Activated CD4-positive, alpha-beta T cell treated with anti-CD3 and anti-CD28 coated beads, Interleukin-2, amount 10 ng/mL, durations not matched to agents 7 days and 5 days (primary cell): ENCODE measurements at places on chromosomes 6 and 20.

- no peak for DNase-seq
Observed at GRCh38 chr6:170420283-170420682, 113.7 kb downstream of the FAM120B start.

- DNase-seq, result no peak
Observed at GRCh38 chr6:11869672-11870340, 91.2 kb upstream of the ADTRP start.

DNA sequence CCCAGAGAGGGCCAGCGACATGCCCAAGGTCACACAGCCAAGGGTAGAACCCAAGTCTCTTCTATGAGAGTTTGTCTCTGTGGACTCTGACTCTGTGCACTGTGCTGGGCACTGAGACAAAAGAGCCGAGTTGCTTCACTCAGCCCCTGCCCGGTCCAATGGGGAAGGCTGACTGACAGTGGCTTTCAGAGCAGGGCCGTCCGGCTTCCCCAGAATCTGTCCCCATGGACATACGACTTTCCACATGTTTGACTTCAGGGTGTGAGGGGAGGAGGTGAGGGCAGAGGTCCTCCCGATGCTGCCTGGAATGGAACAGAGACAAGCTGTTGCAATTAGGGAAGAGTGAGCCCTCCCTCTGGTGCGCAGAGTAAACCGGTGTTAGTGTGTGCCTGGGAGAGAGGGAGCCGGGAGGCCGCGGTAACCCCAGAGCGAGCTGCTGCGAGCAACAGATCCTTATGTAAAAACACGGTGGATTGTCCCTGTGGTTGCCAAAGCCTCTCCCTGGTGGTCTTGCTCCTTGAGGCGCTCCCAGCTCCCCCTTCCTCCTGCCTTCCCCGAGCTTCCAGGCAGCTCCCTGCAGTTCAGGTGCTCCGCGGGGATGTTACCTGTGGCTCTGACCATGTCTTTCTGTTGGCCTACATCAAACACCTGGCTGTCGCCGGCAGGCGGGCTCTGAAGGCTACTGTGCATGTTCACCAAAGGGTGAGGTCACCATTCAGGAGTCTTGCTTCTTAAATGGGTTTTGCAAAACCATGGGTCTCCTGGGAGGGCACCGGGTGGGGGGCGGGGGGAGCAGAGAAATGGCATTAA, 672 bp downstream of the SIRPA start:
- DNase-seq, result no peak

GRCh38 chr6:31717499-31718222, 2.5 kb downstream of the LY6G6D start:
- no peak for DNase-seq

DNA sequence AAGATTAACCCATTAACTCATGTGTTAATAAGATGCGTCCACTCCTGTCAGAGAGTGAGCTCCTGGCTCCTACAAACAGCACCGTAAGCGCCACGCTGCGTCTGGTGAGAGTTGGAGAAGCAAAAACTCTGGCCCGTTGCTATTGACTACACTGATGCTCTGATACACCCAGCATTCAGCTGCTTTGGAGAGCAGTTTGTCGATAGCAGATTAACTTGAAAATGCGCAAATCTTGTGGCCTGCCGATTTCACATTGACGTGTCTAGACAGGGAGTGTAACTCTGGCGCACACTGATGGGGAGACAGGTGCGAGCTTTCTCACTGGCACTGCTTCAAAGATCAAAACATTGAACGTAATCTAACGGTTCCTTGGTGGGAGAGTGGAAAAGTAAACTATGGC, 151.7 kb upstream of the RPS6KA2 start:
- DNase-seq, result no peak

GRCh38 chr6:8814440-8815000, 379.2 kb upstream of the SLC35B3 start:
- DNase-seq, result no peak

DNA sequence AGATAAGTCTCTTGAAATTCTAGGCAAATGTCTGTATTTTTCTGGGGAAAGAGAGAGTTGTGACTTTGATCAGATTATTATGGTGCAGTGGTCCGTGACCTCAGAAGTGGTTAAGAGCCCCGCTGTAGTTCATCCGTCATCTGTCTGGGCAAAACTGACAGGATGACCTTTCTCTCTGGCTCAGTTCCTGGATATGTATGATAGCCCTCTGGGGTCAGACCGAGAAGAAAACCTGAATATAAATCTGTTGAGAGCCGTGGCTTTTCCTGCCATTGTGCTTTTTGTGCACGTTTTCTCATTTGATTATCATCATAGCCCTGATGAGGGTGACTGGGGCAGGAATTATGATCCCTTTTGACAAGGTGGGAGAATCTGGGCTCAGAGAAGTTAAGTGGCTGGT, 26.5 kb downstream of the GHRH start:
- DNase-seq, result no peak

DNA sequence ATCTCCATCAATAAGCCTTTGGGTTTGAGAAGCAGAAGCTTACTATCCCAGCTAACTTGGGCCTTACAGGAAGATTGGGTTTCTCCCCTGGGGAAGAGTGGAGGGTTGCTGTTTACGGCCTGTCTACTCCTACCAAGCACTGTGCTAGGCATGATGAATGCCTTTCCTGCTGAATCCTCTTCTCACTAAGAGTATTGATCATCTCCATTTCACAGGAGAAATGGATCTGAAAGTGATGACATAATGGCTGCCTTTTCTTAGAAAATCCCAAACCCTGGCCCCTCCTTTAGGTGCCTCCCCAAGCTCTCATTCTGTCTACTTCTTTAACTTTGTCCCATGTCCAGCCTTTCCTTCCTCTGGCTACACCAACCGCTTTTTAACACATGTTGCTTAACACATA, 66.1 kb downstream of the TSHZ2 start:
- no peak for DNase-seq

- DNase-seq, result no peak
Observed at GRCh38 chr20:50728486-50728980, 2.8 kb upstream of the PARD6B start.

DNA sequence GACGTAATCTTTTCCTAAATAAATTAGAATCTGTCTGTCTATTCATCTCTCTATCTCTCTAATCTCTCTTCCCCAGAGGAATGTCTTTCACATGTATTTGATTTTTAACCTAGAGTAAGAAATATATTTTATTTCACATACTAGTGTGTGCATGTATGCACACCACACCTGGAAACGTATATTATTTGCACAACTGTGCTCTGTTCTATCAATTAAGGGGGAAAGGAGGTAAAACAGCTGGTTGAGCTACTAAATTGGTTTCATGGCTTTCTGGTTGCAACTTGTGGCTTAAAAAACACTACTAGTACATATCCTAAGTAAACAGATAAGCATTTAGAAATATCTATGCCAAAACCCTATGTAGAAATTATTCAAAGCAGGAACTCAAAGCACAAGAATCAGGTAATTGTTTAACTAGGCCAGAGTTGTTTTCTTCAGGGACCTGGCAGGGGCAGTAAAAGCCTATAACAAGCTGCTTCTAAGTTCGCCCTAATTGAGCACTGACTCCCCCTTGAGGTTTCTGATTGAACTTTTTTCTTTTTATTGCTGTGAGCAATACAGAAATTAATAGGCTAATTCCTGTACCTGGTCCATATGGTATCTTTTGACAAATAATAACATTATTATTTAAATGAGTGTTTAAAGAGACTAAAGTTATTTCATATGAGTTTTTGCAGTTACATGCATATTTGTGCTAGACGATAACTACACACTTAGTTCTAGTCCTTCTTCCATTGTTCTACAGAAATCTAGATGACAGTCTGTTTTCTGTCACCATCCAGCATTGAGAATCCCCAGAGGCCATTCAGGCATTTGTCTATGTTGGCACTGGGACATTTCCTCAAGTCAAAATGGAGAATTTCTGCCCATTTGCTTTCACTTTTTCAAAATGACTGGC, 88.6 kb downstream of the MCHR2 start:
- DNase-seq, result no peak

DNA sequence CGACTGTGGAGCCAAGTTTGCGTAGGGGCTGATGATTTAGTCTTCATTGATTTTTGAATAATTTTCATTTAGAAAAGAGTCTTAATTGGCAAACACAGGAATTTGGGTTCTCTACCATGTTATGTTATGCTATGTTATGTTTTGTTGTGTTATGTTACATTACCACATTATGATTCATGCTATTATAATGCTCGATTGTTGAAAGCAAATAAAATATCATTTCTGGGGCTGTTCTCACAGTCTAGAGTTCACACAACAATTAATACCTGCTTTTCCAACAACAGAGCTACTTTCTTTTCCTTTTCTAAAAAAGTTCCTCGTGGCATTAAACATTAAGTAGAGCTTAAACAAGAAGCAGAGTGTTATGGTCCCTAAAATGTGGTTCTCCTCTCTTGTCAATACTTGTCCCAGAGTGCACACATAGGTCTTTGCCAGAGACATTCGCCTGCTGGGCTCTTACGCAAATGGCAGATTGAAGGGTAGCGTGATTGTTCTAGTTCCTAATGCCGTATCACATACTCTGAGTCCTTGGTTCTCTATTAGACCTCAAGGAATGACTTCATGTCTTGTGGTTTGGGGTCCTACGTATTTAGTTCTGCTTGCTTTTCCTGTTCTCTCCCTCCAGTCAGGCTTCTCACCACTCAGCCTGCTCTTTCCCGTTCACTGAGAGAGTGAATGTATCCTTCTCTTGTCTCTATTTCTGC, 370.3 kb downstream of the CD109 start:
- no peak for DNase-seq

DNA sequence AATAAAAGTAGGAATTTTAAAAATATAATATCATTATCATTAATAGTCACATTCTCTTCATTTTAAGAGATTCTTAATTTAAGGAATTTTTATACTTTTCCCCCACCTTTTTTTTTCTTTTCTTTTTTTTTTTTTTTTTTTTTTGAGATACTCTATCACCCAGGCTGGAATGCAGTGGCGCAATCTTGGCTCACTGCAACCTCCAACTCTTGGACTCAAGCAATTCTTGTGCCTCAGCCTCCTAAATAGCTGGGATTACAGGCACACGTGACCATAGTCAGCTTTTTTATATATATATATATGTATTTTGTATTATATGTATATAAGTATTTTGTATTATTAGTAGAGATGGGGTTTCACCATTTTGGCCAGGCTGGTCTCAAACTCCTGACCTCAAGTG, 457.7 kb downstream of the CDKAL1 start:
- DNase-seq, result no peak

- DNase-seq, result no peak
Observed at GRCh38 chr6:40386200-40386599, 201.0 kb downstream of the LRFN2 start.

DNA sequence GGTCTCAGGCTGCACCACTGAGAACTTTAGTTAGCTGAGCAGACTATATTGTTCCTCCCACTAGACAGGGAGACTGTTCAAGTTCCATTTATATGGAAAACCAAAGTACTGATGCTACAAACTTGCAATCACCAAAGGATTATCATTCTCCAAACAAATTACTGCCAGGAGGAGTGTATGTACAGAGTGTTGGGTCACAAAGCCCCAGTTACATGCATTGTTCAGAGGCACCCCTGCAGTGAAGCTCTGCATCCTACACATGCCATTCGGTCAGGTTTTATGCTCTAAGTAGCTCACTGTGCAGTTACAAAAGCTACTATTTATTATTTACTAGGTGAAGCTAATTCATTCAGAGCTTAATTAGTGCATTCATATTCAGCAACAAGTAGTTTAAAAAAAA, 75.8 kb downstream of the SMLR1 start:
- DNase-seq, result no peak

GRCh38 chr6:1770435-1770843, 160.7 kb downstream of the FOXC1 start:
- DNase-seq, result peak; percentile 64

DNA sequence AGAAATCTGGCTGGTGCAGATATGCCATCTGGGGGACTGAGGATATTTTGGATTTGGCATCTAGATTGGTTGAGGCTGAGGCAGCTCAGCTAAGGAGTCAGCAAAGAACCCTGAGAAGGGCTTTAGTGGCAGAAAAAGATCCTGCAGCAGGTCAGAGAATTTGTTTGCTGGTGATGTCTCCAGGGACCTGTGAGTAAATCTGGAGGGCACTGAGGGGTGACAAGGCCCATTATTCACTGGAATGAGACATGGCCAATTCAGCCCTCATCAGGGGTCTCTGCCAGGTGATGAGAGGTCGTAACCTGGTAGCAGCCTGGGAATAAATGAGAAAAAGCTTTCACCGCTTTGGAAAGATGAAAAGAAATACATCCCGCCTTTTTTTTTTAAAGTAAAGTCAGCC, 118.3 kb upstream of the FBXL4 start:
- DNase-seq, result no peak

DNA sequence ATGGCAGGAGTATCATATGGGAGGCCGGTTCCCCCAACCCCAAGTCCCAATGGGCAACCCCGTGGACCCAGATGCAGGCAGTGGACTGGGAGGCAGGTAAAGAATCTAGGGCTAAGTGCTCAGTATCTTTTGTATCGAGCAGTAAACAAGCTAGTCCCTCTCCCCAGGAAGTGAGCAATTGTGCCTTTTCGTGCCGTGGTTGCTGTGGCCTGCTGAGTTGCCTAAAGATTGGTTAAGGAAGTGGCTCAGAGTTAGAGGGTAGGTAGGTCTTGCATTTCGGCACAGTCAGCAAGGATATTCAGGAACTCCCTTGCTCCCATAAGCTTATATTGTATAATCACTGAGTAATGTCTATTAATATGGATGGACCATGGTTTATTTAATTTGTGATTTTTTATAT, 1.3 kb upstream of the DNAH8 start:
- peak; percentile 79 for DNase-seq

GRCh38 chr6:133415262-133415661, 174.1 kb downstream of the EYA4 start:
- DNase-seq, result no peak

GRCh38 chr6:100479179-100480035, 14.7 kb upstream of the SIM1 start:
- no peak for DNase-seq

DNA sequence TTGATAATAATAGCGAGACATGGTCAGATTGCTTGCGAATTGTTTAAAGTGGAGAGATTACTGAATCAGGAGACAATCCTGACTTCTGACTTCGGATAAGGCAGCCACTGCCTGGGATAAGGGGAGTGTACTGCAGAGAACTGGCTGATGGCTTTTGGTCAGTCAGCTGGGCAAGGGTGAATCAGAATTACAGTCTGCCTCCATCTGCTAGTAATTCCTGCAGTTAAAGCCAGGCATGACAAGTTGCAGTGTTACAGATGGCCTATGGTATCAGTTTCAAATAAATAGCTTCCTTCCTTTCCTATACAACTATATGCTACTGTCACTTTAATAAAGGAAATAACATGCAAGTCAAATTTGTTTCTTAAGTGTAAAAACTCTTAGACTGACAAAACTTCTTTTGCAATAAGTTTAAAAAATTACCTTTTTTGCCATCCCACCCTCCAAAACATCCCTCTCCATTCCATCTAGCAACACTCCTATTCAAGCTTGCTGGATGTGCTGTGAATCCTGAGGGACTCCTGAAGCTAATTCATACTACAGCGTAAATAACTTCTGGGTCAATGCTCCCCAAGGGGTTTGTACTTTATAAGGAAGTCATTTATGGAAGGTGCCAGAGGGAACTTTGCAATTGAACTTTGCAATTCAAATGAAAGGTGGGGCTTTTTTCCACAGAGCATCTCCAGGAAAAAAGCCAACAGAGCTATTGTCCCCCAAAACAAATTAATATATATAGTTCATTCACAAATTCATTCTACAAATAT, 245.2 kb downstream of the ADGRB3 start:
- no peak for DNase-seq

GRCh38 chr6:119278625-119279024, 70.9 kb downstream of the MAN1A1 start:
- no peak for DNase-seq

GRCh38 chr20:47656318-47656717, 129.0 kb downstream of the SULF2 start:
- DNase-seq, result no peak

- DNase-seq, result no peak
Observed at GRCh38 chr6:134171517-134171916, 119.1 kb upstream of the SLC2A12 start.

- DNase-seq, result no peak
Observed at GRCh38 chr6:36867471-36868224, 7.0 kb downstream of the PPIL1 start.
